ENCODE measurements at places on chromosomes 7 and 10.

- no peak for DNase-seq
Measured at GRCh38 chr10:61882621-61883370, 18.7 kb upstream of the ARID5B start.

DNA sequence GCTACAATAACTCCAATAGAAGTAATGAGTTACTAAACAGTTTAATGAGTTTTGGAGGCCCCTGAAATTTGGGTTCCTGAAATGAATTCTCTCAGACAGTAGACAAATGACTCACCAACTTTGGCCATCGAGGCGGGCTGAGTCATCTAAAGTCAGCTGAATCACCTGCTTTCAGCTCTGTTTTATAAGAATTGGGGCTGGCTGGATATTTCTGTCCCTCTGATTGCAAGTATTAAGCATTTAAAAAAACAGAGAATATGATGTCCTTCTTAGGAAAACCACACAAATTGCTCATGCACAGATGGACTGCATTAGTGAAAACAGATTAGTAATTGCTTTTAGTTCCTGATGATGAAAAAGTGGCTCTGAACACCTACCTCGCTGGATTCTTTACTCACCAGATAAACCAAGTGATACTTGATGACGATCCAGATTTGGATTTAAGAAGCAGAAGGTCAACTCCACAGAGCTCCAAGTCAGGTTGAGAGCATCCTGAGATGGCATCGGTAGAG is 59.1 kb downstream of the ZNF365 start:
- DNase-seq: no peak

GRCh38 chr7:107641676-107642075 is 19.0 kb upstream of the SLC26A4 start:
- DNase-seq: no peak

DNA sequence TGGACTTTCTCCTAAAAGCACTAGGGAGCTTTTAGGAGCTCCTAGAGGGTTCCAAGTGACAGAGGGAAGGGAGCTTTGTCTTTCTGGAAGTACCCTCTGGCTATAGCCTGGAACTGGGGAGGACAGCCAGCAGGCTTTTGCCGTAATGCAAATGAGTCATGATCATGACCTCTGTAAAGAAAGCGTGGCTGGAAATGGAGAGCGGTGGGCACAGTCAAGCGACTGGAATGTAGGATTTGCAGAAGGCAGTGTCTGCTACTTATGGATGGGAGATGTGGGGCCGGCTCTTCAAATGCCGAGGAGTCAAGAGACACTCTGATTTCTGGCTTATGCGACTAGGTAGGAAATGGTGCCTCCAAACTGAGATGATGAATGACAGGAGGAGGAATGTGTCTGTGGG is 34.6 kb upstream of the PLPP4 start:
- DNase-seq: no peak

DNA sequence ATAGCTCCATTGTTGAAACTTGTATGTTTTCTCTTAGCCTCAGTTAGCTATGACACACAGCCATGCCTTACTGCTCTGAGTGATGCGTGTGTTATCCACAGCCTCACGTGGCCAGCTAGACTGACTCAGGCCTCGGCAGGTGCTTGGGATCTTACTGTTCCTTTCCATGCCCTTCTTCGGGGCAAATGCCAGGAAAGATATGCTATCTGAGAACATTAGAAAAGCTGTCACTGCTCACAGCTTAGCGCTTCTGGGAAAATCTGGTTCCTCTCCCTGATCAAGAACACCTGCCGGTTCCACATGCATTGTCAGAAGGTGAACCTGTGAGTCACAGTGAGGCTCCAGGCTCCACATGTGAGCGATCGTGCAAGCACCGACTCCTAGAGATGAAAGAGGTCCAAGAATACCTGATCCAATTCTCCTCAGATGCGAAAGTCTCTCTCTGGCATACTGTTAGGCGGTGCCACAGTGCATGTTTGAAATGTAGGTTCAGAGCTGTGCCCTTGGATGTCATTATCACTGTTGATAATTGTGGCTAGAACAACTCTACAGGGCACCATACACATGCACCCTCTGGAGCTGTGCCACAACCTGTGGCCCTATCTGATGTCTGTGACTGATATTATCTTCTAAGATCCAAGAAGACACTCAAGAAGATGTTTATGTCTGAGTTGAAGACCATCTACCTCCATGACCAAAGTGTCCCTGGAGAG is 247.8 kb upstream of the IGFBP3 start:
- no peak for DNase-seq

DNA sequence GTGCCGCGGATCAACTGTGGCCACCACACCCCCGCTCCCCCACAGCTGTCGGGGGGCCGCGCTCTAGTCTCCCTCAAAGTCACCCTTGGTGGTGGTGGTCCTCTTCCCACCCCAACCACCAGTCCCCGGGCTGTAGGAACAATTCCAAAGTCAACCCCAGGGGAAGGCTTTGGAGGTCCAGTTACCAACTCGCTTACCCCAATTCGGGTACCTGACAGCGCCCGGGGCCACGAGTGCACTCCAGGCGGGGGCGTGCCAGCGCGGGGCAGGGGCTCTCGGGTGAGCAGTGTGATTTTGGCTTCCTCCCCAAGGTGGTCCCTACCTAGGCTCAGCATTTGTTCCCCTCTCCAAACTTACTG is 584 bp upstream of the ZMIZ1 start:
- no peak for DNase-seq

DNA sequence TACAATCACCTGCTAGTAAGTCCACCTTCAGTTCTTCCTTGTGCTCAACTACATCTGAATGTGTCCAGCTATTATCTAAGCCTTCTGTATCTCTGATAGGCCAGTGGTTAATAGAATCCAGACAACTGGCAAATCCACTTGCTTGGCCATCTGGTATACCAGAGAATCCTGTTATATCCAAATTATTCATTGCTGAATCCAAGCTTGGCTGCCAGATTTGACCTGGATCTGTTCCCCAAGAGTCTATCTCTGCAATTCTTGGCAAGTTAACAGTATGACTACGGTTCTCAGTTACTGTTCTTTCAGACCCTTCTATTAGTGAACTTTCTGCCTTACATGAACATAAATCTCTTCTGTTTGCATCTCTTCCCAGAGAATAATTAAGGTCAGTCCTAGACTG is 154.6 kb upstream of the TARP start:
- no peak for DNase-seq

DNA sequence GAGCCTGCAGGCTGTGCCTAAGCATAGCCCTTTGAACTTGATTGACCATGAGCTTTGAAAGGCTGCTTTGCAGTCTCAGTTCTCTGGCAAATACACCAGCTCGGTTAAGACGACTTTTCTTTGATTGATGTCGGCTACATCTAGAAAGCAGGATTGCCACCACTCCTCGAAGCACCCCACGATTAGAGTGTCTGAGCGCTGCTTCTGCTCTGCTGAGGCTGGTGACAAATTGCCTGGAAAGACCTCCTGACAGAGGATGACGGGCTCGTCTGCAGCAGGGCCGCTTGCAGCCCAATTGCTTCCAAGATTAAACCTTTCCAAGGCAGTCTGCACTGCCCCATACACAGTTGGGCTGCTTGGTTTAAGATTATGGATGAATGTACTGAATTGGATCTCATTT is 182.0 kb downstream of the CUX1 start:
- no peak for DNase-seq

GRCh38 chr10:69383558-69383957 is 33.2 kb downstream of the TACR2 start:
- DNase-seq: no peak

DNA sequence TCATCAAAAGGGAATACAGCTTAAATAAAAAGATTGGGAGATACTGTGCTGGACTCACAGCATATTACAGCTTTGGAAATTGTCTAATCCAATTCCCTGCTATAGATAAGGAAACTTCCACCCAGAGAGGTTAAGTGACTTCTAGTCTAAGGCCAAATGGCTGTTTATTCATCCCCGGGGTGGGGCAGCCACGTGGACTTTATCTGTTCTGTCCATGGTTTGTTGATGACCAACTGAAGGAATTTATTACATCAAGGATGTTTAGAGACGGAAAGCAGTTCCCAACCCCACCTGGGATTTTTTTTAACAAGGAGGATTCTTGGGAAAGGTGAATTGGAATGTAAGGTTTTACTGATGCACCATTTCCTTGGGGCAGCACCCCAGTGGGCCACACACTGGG is 88.6 kb downstream of the ATXN7L1 start:
- no peak for DNase-seq

DNA sequence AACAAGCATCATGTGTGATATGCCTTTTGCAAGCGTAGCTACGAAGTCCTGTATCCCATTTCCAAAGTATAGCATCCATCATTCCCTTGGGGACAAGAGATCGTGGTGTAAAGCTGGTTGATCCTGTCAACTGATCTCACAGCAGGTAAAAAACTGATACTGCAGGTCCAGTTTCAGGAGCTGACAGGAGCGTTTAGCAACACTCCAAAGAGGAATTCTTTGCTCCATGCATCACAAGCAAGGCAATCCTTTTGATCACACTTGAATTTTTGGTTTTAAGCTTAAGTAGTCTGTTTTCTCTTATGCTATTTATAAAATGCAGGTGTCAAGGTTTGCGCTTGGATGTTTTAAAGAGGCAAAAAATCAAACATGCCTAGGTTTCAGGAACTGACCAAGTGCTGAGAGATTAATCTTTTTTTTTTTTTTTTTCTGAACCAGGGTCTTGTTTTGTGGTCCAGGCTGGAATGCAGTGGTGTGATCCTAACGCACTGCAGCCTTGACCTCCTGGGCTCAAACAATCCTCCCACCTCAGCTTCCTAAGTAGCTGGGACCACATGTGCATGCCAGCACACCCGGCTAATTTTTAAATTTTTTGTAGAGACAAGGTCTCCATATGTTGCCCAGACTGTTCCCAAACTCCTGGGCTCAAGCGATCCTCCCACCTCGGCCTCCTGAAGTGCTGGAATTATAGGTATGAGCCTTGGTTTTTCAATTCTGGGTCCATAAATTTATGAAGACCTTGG is 1.8 kb upstream of the ZDHHC4 start:
- DNase-seq: no peak

GRCh38 chr10:21989453-21990154 is 13.9 kb downstream of the DNAJC1 start:
- no peak for DNase-seq

GRCh38 chr10:69321039-69321715 is 42.9 kb downstream of the HK1 start:
- no peak for DNase-seq

GRCh38 chr7:117827862-117828261 is 45.4 kb downstream of the CTTNBP2 start:
- peak; percentile 48 for DNase-seq
